NCI-H82 (cell line): ENCODE measurements at places on chromosomes 3 and 15.

DNA sequence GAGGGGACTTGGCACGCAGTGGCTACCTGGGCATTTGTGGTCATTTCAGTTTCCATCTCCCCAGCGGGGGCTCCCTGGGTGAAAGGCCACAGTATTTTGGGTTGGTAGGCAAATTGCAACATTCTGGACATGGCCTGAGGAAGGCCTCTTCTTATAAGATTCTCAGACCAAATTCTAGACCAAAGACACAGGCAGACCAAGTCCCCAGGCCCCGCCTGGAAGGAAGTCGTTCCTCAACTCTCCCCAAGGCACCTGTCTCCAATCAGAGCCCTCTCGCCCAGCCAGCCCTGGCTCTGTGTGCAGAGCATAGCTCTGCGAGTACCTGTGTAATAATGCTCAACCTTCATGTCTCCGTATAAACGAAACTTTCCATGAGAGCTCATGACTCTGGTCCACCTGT is 53.1 kb downstream of the GRIP2 start:
- DNase-seq: no peak

DNA sequence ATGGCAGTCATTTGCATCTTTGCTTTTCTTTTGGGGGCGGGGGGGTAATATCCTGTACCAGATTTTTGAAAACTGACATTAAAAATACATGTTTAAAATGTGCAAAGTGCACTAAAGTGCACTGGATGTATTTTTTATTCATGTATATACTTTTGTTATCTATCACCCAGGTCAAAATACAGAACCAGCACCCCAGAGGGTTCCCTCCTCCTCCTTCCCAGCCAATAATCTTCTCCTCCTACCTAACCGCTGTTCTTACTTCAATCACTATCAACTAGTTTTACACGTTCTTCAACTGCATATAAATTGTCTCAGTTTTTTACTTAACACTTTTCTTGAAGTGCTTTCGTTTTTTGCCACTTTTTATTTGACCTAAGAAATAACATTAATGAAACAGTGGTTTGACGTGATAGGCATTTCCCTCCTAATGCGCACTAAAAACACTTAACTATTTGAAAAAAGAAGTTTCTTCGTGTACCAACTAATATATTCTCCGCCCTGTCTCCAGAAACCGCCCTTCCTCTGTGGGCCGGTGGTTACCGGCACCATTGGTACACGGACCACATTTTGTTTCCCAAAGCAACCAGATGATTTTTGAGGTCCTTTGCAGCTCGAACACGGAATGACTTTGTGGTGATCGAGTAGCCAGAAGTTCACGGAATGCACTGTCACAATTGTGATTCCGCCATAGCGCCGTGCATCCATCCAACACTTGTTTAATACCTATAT is 836 bp upstream of the AKAP13 start:
- peak; percentile 19 for DNase-seq

GRCh38 chr15:101242160-101242998 is 9.5 kb downstream of the CHSY1 start:
- no peak for DNase-seq

- DNase-seq: no peak
Observed at GRCh38 chr15:31384568-31384967, 57.9 kb downstream of the KLF13 start.

DNA sequence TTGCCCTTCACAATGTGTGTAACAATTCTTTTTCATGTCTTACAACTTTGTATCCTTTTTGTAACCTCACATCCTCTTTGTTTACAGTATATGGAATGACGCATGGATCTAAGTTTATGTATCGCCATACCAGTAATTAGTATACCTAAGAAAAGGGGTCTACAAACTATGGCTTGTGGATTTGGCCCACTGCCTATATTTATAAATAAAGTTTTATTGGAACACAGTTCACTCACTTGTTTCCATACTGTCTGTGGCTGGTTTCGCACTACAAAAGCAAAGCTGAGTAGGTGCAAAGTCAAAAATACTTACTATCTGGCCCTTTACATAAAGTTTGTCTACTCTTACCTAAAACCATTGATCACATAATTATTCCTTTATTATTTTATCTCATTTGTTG is 226.5 kb downstream of the TBL1XR1 start:
- no peak for DNase-seq

DNA sequence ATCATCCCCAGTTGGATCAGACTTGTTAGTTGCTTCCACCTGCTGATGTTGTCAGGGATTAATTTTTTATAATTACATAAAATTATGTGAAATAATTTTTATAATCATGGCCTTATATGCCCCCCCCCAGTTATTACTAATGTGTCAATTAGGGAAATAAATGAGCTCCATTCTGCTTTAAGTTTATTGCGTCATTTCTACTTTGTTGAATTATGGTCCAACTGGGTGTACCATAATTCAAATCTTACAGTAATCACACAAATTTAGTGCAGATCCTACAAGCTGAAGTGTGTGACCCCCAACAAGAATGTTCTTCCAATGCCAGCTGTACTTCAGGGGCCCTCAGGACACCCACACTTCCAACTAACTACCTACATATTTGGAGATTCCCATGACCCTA is 7.5 kb upstream of the NDN start:
- DNase-seq: no peak

DNA sequence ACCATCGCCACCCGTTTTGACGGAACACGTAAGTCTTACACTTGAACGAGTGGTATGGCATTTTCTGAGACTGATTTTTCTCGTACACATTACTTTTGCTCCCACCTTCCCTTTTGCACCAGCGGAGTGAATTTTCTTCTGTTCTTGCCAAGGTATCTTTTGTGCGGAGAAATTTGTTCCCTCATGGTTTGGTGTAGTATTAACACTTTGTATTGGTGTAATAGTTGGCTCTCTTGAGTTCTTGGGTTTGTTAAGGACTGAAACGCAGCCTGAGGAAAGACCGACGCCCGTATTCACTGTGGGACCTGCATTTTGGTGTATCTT is 420 bp downstream of the KCNH8 start:
- peak; percentile 13 for DNase-seq

GRCh38 chr3:154614601-154615000 is 184.6 kb upstream of the GPR149 start:
- DNase-seq: no peak

DNA sequence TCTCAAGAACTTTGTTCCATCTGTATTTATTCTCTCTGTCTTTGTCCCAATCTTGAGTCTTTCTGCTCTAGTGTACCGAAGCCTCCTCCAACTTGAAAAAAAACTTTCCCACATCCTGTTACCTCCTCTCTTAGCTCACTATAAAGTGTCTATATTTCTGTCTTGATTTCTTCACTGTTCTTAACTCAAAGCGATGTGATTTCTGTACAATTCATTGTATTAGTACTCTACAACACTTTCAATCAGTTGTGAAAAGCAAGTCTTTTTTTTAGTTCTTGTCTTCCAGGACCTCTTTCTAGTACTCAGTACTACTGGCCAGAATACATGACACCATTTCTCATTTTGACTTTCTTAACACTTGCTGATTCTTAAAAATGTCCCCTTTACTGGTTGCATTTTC is 353.5 kb upstream of the SATB1 start:
- no peak for DNase-seq

DNA sequence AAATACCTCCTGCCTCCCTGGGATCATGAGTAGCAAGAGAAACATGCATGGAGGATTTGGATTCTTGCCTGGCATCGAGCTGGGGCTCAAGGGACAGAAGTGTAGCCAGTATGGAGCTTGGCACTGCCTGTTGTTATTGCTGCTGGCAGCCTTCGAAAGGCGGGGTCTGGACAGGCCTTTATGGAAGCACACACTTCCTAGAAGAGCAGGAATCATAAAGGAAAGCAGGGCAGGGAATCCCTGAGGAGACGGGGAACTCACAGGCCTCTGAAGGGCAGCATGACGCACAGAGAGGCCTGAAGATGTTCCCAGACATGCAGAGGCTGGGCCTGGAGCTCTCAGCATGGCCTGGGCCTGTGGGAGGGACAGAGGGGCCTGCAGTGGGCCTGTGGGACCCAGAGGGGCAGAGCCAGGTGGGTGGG is 18.6 kb upstream of the SLC41A3 start:
- no peak for DNase-seq

GRCh38 chr15:67083135-67083762 is 17.8 kb downstream of the SMAD3 start:
- no peak for DNase-seq

DNA sequence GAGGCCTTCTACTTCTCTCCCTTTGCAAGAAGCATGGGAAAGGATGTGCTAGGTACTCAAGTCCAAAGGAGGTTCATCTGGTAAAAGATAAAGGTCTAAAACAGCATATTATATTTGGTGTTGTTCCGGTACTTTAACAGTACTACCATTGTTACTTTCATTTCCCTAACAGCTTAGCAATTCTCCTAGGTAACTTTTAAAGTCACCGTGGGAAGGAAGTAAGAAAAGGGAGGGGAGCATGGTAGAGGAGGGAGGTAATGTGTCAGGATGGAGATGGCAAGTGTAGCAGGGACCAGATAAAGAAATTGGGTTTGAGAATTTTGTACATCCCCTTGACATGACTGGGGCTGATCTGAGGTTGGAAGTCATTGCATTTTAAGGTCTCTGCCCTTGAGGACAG is 89.4 kb upstream of the SKOR1 start:
- DNase-seq: no peak

- no peak for DNase-seq
Observed at GRCh38 chr3:151391720-151392119, 7.2 kb upstream of the P2RY12 start.

- no peak for DNase-seq
Observed at GRCh38 chr3:159139326-159139725, 337.5 kb downstream of the MFSD1 start.

GRCh38 chr3:182693723-182694122 is 99.6 kb upstream of the ATP11B start:
- no peak for DNase-seq

DNA sequence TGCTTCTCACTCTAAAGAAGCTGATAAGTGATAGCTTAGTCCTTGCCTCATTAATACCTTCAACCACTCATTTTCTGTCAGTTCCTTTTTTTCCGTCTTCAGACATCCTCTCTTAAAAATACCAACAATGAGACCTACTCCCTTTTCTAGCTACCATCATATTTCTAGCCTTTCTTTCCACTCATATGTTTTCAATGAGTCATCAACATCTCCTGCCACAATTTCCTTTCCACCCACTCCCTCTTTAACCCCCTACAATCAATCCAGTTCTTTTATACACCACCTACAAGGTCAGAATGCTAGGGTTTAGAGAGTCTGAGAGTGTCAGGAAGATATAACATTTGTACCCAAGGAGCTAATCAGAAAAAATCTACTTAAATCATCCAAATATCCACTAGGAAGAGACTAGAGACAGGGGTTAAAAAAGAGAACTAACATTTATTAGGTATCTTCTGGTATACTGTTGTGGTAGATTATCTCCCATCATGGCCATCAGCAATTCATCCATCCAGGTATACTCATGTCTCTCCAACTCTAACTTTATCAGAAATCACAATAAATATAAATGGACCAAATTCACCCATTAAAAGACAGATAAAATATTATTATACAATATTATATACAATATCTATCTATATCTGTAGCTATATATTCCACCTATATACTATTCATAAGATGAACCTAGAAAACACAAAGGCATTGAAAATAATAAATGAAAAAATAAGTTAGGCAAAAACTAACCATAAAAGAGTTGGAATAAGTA is 42.5 kb downstream of the MYLK start:
- no peak for DNase-seq

DNA sequence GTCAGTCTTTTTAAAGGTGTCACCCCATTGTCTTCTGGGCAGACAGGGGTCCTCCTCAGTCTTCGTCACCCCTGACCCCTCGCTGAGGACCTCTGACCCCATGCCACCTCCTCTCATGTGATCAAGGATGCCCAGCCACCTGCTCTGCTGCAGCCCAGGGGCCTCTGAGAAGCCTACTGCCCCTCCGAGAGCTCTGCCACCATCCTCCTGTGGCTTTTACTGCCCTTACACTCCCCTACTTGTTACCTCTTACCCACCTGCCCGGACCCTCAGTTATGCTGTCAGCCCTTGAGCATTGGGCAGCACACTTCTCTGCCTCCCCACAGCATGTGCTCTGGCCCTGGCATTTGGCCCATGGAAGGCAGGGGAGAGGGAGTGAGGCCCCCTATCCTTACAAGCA is 123.2 kb downstream of the LRRK1 start:
- DNase-seq: no peak

- DNase-seq: peak; percentile 40
Observed at GRCh38 chr3:182500289-182500688, 293.0 kb upstream of the ATP11B start.

- no peak for DNase-seq
Observed at GRCh38 chr15:41599061-41599460, 40.0 kb downstream of the TYRO3 start.

DNA sequence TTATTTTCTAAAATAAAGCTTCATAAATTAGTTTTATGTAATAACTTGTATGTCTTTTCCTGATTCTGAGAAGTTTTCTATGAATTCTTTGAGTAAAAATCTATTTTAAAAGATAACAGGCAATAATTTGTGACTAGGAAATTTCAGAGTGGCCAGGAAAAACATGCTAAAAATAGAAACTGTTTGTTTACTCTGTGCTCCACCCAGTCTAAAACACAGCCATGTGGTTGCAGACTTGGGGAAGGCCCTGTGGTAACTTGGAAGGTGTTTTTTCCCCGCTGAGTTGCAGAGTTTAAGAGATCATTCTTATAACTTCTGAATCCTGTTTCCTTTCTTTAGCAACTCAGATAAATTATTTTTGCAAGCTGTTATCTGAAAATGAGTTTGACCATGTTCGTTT is 21.9 kb downstream of the PLCL2 start:
- DNase-seq: peak; percentile 50

- DNase-seq: no peak
Observed at GRCh38 chr3:123651449-123652341, 66.8 kb upstream of the HACD2 start.

- DNase-seq: no peak
Observed at GRCh38 chr3:41662288-41662687, 299.6 kb downstream of the ULK4 start.

GRCh38 chr15:51191766-51192165 is 97.1 kb upstream of the TNFAIP8L3 start:
- no peak for DNase-seq

GRCh38 chr3:53944028-53944427 is 52.4 kb upstream of the SELENOK start:
- DNase-seq: no peak

DNA sequence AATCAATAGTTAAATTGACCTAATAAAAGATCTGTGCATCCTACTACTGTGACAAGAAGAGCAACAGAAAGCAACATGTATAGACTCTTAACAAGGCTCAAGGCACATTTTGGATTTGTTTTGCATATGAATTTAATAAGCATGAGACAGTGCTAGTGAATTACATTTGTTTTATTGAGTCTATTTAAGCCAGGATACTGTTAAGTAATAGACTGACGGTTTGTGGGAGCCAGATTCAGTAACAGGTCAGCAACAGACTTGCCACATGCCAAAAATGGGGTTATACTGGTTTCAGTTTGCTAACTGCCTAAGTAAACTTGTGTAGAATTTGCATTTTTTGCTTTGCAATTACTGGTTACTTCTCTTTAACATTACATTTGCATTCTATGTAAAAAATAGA is 54.0 kb downstream of the MBNL1 start:
- DNase-seq: no peak

GRCh38 chr3:169581633-169582032 is 81.9 kb downstream of the MECOM start:
- DNase-seq: peak; percentile 34
